ENCODE measurements at places on chromosomes 6 and 20.

GRCh38 chr6:104527761-104528415, 331.8 kb downstream of the HACE1 start:
- DNase-seq: no peak

DNA sequence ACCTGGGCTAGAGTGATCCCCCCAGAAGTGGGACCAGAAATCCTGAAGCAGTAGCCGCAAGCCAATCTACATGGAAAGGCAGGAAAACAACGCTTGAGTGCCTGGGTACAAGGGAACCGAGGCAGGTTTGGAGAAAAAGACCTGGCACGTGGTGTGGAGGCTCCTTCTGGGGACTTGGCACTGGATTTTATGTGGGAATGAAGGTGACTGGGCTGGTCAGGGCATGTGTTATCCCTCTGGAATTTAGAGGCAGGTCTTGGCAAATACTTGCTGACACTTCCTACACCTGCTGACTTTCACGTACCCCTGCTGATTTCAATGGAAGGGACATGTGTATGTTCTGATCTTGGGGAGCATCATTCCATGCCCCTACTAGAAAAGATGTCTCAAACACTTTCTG, 25.0 kb upstream of the FAM217A start:
- DNase-seq: no peak

DNA sequence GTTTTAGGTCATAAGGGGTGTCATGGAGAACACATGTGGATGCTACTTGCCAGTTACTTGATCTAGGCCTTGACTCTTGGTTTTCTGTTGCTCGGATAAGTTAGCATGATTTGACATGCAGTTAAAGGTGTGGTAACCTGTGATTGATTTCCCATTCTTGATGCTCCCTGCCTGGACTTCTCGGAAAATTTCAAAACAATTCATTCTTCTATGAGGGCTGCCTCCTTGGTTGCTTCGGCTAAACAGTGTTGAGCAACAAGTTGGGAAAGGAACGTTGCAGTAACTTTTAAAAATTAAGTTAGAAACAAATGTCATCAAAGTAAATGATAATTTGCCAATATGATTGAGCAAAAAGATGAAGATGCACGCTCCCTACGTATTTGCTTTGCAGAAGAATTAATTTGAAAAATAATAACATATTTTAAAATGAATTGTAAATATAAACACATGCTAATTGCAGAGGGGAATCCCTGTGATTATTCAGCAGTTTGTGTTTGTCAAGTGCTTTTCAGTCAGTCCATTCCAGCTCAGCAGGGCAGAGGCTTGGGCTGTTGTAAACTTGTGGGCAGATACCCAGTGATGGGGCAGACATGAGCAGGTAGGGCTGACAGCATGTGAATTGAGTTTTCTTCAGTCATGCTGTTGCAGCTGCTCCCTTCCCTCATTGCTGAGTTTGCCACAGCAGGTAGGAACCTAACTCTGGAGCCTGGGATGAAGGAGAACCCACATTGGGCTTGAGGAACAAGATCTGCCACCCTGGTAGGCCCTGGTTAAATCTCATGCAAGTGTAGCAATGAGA, 110.2 kb downstream of the ESR1 start:
- no peak for DNase-seq

DNA sequence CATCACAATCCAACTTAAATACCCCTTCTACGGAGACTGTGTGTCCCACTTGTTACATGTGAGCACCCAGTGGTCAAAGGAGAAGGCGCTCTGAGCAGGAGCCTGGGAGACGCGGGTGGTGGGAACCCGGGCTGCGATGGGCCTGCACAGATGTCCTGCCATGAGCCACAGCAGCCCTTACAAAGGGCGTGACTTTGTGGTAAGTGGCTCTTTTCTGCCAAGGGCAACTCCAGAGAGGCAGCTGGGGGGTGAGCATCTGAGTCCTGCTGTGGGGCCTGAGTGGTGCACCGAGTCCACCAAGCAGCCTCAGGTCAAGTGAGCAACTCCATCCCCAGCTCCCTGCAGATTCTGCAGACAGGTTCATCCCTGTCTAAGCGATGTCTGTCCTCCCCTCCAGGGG, 33.6 kb upstream of the CST7 start:
- no peak for DNase-seq

DNA sequence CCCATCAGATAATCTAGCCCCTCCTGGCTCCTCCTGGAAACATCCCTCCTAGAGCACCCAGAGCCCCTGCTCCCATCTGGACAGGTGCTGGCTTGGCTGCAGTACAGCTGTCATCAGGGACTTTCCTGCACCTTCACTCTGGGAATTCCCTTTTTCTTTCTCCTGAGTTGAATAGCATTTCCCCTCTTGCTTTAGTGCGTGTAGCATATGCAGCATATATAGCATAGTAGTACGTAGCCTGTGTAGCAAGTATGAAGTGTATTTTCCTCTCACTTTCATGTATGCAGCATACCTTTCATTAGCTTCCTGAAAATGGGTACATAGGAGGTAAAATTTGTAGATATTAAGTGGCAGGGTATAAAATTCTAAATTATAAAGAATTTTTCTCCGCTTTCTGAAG, 352.9 kb downstream of the ESR1 start:
- no peak for DNase-seq

GRCh38 chr20:13927171-13927570, 63.2 kb downstream of the SEL1L2 start:
- DNase-seq: no peak

DNA sequence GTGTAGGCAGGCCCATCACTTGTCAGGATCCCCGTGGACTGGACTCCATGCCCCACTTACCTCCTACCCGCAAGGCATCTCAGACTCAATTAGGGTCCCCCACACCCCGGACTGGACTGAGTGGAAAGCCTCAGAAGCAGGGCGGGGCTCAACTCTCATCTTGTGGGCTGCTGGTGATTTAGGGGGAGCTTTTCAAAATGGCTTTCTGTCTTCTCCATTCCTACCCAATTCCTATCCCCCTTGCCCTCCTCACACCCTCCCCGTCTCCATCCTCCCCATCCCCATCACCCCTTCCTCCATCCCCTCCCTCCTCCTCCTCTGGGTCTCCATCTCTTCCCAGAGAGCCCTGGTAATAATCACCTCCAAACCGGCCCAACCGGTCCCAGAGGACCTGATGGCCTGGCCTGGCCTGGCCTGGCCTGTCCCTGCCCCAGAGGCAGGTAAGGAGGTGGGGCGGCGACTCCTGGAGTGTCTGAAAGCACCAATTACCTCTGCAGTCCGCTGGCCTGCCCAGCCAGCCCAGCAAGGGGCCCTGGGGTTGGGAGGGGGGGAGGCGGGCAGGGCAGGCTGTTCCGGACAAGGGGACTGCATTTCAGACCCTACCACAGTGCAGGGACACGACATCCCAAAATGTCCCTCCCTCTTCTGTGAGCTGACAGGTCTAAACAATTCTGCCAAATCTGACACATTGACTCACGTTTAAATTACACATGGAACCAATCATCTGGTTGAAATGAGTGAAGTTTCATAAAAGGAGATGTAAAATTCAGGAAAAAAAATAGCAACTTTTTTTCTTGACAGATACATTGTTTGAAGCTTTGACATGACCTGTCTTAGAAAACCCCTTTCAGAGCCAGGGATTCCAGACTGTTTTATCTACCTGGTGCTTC, 24.8 kb downstream of the MAFB start:
- no peak for DNase-seq

DNA sequence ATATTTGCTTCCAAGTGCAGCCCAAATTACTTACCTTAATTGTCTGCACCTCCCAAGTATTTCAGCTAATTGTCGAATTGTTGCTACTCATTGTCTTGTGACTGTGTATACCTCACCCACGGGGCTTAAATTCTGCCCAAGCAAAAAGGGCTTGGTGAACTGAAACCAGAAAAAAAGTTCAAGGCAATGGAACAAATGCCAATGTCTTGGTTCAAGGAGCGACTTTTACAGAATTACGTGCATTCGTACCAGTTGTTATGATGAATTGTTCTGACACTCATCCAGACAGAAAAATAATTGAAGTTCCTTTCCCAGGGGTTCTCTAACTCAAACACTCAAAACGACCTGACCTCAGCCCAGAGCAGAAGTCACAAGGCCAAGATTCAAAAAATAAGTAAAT, 13.9 kb upstream of the PXDC1 start:
- no peak for DNase-seq

DNA sequence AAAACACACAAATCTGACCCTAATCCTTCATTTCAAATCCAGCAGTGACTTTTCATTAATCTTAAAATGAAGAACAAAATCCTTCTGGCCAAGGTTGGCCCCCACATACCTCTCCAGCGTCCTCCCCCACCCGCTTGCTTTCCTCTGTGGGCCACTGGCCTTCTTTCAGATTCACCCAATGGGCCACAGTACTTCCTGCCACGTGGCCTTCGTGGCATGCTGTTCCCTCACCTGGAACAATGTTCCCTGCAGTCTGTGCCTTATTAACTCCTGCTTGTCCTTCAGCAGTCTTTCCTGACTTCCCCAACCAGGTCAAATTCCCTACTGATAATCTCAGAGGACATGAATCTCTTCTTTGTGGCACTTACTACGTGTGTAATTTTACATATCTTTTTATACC, 5.3 kb upstream of the GTF2H4 start:
- no peak for DNase-seq

DNA sequence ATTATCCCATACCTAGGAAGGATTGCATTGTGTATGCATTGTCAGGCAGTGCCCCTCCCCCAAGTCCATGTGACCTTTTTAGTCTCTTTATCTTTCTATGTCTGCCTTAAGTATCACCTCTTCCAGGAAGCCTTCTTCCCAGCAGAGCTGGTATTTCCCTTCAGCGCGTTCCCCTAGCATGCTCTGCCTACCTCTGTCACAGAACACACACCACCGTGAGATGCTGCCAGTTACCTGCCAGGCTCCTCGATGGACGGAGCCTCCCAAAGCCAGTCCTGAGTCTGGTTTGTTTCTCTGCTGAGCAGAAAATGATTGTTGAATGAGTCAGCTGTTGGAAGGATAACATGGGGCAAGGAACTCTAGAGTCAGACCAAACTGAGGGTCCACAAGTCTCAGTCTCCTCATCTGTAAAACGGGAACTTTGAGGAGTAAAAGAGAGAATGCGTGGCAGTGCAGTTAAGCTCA, 11.3 kb upstream of the ZNF335 start:
- DNase-seq: no peak

DNA sequence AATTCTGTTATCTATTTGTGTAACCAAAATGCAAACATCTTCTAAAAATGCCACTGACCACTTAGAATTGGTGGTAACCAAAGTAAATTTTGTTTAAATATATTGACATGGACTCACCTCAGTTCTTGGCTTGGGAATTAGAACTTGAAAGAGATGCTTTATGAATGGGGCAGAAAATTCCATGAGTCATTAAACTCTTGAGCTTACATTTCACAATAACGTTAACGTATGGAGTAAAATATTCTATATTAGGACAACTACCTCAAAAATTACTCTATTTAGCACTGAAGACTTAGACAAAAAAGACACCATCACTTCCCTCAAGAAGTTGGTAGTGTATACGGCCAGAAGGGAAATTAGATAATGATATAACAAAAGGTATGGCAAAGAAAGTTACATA, 752.2 kb upstream of the MARCKS start:
- DNase-seq: no peak

DNA sequence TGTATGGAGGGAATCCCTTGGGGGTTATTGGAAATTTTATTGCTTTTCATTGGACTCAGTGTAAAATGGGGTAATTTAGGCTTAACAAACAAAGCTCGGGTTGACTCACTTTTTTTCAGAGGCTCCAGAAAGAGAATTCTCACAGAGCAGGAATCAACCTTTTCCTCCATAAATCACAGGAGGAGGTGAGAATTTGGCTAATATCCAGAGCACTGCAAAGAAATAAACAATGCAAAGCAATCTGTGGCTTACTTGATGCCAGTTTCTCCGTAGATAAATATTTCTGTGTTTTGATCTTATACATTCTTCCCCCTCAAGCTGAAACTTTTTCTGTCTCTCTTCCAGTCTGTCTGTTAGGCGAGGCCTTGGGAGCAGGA, 176.6 kb downstream of the TSHZ2 start:
- no peak for DNase-seq

GRCh38 chr6:13767121-13767808, 47.1 kb downstream of the MCUR1 start:
- peak; percentile 20 for DNase-seq

DNA sequence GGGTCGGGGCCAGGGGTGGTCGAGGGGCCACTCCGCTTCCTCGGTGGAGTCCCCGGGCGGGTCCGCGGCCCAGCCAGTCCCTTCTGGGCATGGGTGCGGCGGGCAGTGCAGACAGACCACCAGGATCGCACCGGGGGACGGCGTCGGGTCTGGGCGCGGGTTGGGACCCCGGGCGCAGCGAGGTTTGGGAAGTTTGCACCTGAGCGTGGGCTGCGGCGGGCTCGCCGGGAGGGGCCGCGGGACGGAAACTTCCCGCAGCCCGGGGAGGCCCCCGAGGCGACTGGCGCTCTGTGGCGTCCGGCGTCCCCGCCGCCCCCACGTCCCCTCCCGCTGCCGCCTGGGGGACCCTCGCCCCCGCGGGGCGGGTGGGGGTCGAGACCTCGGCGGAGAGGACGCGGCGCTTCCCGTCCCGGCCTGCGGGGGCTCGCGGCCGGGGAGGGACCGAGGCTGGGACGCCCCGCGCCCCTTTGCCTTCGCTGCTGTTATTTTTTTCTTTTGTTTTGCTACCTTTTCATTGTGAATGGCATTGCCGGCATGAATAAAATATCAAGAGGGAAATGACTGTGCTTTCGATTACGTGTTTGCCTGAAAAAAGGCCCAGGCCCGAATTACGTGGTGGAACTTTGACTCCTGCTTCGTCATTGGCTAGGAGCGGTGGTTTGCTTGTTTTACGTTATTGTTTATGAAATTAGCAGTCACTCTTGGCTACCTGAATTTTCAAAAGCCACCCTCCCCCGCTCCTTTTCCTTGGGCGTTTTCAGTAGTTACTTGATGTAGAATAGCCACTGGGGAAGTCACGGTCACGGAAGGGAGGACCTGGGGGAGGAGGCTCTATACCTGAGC, 703 bp downstream of the SNX9 start:
- DNase-seq: peak; percentile 47

DNA sequence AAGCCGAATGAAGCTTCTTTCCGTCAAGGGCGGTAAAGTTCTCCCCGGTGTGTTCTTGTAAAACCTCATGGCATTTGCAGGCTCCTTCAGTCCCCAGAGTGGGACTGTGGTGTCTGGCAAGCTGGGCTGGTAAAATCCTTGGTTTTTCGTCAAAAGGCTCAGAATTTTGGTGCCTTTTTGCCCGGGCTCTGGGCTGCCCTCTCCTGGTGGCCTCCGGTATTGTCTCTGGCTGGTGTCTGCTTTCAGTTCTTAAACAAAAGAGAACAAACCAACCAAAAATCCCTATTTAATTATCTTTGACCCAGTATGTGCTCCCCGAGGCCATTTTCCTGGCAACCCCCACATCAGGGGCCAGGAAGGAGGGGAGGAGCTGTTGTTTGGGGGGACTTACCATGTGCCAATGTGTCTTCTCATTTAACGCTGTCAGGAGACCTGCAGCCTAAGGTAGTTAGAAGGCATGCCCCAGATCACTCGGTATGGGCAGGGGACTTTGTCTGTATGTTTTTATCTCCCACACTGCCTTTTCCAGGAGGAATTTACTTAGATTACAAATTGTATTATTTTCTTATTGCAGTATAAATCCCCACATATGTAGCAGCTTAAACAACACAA, 11.1 kb downstream of the CDH4 start:
- peak; percentile 9 for DNase-seq

GRCh38 chr6:111996144-111996865, 57.6 kb upstream of the CCN6 start:
- DNase-seq: no peak

- no peak for DNase-seq
These were observed 21.6 kb downstream of the ZNFX1 start for GRCh38 chr20:49256261-49256660.

GRCh38 chr6:109295109-109295773, 87.0 kb downstream of the CD164 start:
- DNase-seq: no peak

GRCh38 chr6:116672306-116672705, 3.7 kb upstream of the ZUP1 start:
- DNase-seq: no peak
